ENCODE measurements at places on chromosomes 11 and 22. TPM values are rescaled to one million over a fixed set of nuclear protein-coding genes. Genes with fewer than 3 reads are reported as not detected.

The CEP126 gene
- 1.6 TPM for total RNA-seq

The PKP3 gene
- total RNA-seq: 3.2 TPM

The CYB5R2 gene
- total RNA-seq: 10.3 TPM

The MPPED2 gene
- not detected for total RNA-seq

The MS4A7 gene
- not detected for total RNA-seq

The GTF2H1 gene
- total RNA-seq: 66.4 TPM

The MS4A4A gene
- not detected for total RNA-seq

The F2 gene
- not detected for total RNA-seq

The DEFB131B gene
- not detected for total RNA-seq

The CHRNA10 gene
- total RNA-seq: 0.97 TPM

The SPDYC gene
- total RNA-seq: not detected

The IGLL1 gene
- total RNA-seq: not detected

The GPHA2 gene
- total RNA-seq: not detected

The RNF169 gene
- total RNA-seq: 8.7 TPM

The BRMS1 gene
- total RNA-seq: 46.5 TPM
